ENCODE measurements at places on chromosomes 5 and 9.

DNA sequence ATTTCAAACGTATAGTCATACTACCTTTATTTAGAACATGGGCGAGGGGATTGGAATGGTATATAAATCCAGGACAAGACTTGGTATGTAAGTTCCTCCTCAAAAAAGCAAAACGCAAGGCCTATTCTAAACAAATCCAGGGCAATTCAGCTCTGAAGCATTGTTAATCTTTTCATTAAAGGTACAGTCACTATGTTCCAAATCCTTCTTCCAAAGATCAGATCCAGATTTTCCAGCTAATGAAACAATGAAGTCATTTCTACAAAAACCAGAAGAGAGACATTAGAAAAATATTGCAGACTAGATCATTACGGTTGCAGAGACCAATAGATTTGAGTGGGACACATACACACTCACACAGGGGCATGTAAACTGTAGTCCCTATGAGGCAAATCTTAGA is 116.1 kb upstream of the BNC2 start:
- DNase-seq = no peak

DNA sequence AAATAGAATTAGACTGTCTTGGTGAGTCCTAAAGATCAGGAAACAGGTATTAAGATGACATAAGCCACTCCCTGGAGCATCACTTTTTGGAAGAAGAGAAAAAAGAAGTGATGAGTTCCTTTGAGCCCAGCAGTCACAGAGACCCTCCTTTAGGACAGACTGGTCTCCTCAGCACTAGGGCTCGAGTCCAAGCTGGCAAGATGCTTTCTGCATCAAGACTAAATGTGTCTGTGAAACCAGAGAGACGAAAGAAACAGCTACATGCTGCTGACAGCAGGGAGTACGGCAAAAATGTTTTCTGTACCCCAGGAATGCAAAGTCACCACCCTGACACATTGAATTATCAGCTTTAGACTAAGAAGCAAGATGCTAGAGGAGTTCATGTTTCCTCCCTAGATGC is 184.5 kb downstream of the CRB2 start:
- DNase-seq = no peak

DNA sequence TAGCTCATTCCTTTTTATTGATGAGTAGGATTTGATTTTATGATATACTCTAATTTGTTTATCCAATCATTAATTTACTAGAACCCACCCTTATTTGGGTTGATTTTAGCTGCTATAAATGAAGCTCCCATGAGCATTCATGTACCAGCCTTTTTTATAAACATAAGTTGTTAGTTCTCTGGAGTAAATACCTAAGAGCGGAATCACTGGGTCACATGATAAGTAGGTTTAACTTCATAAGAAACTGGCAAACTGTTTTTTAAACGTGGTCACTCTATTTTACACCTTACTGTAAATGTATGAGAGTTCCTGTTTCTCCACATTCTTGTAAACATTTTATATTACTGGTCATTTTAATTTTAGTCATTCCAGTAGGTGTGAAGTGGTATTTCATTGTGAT is 364.6 kb downstream of the NPR3 start:
- no peak for DNase-seq

GRCh38 chr9:135921749-135922310 is 14.5 kb upstream of the CAMSAP1 start:
- no peak for DNase-seq

GRCh38 chr5:68924481-68925145 is 169.2 kb upstream of the SLC30A5 start:
- no peak for DNase-seq

DNA sequence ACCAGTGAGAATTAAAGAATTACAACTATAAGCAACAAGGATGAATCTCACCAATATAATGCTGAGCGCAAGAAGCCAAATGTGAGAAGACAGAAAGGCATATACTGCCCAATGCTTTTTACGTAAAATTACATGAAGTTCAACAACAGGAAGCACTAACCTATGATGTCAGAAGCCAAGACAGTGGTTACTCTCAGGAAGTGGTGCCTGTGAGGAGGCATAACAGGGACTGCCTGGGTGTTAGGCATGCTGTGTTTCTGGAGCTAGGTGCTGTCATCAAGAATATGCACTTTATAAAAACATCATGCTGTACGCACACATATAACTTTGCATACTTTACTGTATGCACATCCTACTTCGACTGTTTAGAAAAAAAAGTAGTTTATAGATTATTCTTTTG is 30.1 kb downstream of the FRMD3 start:
- no peak for DNase-seq

DNA sequence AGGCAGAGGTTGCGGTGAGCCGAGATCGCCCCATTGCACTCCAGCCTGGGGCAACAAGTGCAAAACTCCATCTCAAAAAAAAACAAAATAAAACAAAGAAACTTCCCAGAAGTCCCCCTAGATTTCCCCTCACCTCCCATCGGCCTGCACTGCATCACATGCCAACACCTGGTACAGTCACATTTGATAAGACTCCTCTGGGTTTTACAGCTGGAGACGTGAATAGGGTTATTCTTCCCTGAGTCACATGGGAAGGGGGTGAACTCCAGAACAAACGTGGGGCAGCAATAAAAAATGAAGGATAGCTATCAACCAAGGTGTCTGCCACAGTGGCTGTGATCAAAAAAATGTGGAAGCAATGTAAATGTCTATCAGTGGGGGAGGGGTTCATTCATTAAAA is 26.0 kb downstream of the SPRY4 start:
- no peak for DNase-seq

GRCh38 chr5:180589771-180590542 is 1.3 kb downstream of the SCGB3A1 start:
- no peak for DNase-seq

- no peak for DNase-seq
Measured at GRCh38 chr5:103962023-103962422, 399.4 kb upstream of the NUDT12 start.

GRCh38 chr9:84138541-84138940 is 157.9 kb downstream of the RMI1 start:
- no peak for DNase-seq

All from SK-N-DZ (cell line).